ENCODE measurements at places on chromosomes 5 and 9. TPM values are rescaled to one million over a fixed set of nuclear protein-coding genes. Genes with fewer than 3 reads are reported as not detected.
A peak's percentile ranks its signal among the peaks of the same experiment; 100 is the strongest.

DNA sequence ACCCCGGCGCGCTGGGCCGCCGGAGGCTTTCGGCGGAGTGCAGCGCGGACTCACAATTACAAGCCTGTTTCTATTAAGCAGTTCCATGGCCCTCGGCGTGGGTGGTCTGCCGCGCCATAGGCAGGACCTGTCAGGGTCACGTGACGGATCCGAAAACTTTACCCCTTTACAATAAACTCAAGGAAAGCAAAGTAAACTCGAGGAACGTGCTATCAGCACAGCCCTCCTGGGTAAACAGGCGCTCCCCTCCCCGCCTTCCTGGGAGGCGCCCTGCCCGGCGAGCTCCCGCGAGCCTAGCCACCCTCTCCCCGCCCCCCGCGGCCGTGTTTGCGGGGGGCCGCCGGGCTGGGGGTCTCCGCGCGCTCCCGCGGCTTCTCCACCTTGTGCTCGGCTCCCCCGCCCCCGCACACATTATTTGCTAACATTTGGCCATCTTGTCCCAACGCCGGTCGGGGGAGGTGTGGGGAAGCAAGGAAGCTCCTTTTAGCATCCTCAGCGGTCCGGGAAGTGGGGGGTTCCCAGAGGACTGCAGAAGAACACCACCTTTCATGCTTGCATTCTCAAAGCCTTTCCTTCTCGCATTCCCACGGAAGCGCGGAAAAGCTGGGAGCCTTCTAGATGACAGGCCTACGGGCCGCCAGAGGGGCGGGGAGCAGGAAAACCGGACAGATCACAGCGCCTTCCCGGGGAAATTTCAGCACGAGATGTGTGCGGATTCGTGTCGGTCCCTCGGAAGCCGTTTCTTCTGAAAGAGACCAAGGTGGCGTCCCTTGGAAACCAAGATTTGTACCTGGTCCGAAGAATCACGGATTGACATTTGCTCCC is at the start of gene PTCH1:
TSS of gene PTCH1 (minus strand) at position 238 of the 825 bp plus-strand sequence.
- H3K4me3 ChIP-seq, result peak within 1 kb of the TSS; percentile 54
- H3K27me3 ChIP-seq, result no peaks in the 10 kb centered on the region
- no peak for DNase-seq
- H3K4me1 ChIP-seq, result peaks cover 12% of the 10 kb centered on the region
- H3K27ac ChIP-seq, result peak within 1 kb of the TSS; percentile 81
- no peaks in the 10 kb centered on the region for H3K36me3 ChIP-seq

PCDHB5 gene
- total RNA-seq, result 2.9 TPM

DNA sequence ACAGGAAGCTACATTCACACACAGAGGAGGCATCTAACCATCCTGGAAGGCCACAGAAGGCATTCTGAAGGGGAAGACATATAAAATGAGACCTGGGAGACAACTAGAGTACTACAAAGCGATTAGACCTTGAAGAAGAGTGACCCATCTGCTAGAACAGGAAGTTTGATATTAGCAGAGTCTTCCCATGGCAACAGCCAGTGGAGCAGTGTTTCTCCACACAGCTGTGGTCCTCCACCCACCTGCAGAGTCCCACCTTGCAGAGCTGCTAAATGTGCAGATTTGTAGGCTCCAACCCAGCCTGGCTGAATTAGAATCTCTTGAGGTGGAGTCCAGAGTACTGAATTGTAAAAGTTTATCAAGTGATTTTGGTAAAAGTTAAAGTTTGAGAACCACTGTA is 267.0 kb downstream of the CETN3 start:
- H3K27me3 ChIP-seq, result no peaks in the 10 kb centered on the region
- no peaks in the 10 kb centered on the region for H3K36me3 ChIP-seq
- no peaks in the 10 kb centered on the region for H3K4me1 ChIP-seq
- H3K4me3 ChIP-seq, result no peak overlapping the region
- no peak for DNase-seq
- no peak overlapping the region for H3K27ac ChIP-seq

GRCh38 chr5:39273314-39273954 is 54.1 kb upstream of the FYB1 start:
- H3K4me1 ChIP-seq, result no peaks in the 10 kb centered on the region
- H3K36me3 ChIP-seq, result no peaks in the 10 kb centered on the region
- DNase-seq, result no peak
- H3K27ac ChIP-seq, result no peak overlapping the region
- no peaks in the 10 kb centered on the region for H3K27me3 ChIP-seq
- no peak overlapping the region for H3K4me3 ChIP-seq

RMRP gene
- 8,462 TPM for total RNA-seq

DNA sequence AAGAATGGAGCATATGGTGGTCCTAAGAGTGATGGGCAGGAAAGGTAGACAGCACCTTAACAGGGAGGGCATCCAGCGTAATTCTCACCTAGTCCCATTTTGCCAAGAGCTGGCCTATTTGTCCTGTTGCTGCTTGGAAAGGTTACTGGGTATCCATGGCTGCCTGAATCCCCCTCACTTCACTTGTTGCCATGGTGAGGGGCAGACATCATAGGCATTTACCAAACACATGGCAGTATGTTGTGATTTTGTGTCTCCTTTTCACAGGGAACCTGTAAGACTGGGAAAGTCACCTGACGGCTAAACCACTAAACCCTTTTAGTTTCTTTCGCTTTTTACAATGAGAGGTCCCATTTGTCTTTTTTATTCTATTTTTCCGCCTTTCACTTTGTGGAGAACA is 227.1 kb downstream of the CD180 start:
- no peak overlapping the region for H3K27ac ChIP-seq
- H3K36me3 ChIP-seq, result no peaks in the 10 kb centered on the region
- H3K4me1 ChIP-seq, result no peaks in the 10 kb centered on the region
- H3K4me3 ChIP-seq, result no peak overlapping the region

- no peaks in the 10 kb centered on the region for H3K27me3 ChIP-seq
- DNase-seq, result no peak
- no peak overlapping the region for H3K4me3 ChIP-seq
- H3K27ac ChIP-seq, result no peak overlapping the region
- H3K4me1 ChIP-seq, result peaks cover 16% of the 10 kb centered on the region
These were observed 14.9 kb downstream of the ADAMTSL1 start for GRCh38 chr9:18488886-18489285.

PCDHA9 gene
- 0.25 TPM for total RNA-seq

GRCh38 chr5:39013938-39014337 is 60.3 kb downstream of the RICTOR start:
- H3K36me3 ChIP-seq, result peaks cover 9% of the 10 kb centered on the region
- H3K27ac ChIP-seq, result peak overlapping the region; percentile 40
- peaks cover 24% of the 10 kb centered on the region for H3K4me1 ChIP-seq
- no peaks in the 10 kb centered on the region for H3K27me3 ChIP-seq
- no peak for DNase-seq

GRCh38 chr5:10167806-10168205 is 81.9 kb downstream of the ATPSCKMT start:
- no peak overlapping the region for H3K4me3 ChIP-seq
- no peak overlapping the region for H3K27ac ChIP-seq
- no peaks in the 10 kb centered on the region for H3K27me3 ChIP-seq
- H3K4me1 ChIP-seq, result no peaks in the 10 kb centered on the region

FOXD4 gene
- total RNA-seq, result not detected

- no peak for DNase-seq
- H3K27me3 ChIP-seq, result no peaks in the 10 kb centered on the region
- H3K27ac ChIP-seq, result no peak overlapping the region
- no peaks in the 10 kb centered on the region for H3K4me1 ChIP-seq
These were observed 566.6 kb downstream of the PSAT1 start for GRCh38 chr9:78863531-78863930.

DNA sequence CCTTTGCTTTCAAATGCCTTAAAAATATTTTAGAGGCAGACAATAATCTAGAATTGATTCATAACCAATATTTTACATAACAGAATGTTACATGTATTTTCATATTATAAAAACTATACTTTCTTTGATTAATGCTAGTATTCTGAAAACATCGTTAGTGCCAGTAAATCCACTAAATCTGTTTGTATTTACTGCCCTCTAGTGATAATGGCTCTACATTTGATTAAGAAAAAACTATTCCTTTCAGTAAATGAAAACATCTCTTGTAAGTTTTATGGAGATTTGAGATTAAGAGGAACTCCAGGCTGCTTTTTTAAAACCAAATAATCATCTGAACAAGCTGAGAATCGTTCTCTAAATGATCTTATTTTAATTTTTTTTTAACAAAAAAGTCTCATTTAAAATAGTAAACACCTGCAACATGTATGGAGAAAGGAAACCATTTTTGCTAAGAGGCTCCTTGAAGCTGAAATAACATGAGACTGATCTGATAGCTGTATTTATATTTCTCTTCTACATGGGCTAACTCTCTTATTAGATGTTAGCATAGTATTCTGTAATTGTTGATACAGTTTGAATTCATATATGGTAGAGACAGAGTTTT is 424.7 kb downstream of the RAB3C start:
- no peak overlapping the region for H3K27ac ChIP-seq
- H3K36me3 ChIP-seq, result no peaks in the 10 kb centered on the region
- H3K4me3 ChIP-seq, result no peak overlapping the region
- no peak for DNase-seq
- peaks cover under 1% of the 10 kb centered on the region for H3K4me1 ChIP-seq

- H3K4me3 ChIP-seq, result no peak overlapping the region
- H3K4me1 ChIP-seq, result no peaks in the 10 kb centered on the region
- H3K36me3 ChIP-seq, result no peaks in the 10 kb centered on the region
- no peak overlapping the region for H3K27ac ChIP-seq
These were observed 225.8 kb downstream of the PAX5 start for GRCh38 chr9:36808251-36808650.

DNA sequence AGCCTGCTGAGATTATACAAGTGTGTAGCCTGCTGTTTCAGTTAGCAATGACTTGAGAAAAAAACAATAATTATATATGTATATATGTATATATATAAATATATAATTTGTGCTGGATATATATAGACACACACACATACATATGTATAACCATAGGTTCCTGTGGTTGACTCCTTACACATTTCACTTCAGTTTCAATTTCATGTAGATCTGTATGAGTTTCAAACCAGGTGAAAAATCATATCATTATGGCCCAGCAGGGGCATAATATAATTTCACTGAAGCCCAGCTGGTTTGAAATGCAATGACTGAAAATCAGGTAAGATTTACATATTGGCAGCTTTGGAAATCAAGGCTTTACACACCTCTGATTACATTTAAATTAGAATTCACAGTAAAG is 690.4 kb upstream of the CDH18 start:
- no peak overlapping the region for H3K27ac ChIP-seq
- DNase-seq, result no peak
- no peaks in the 10 kb centered on the region for H3K27me3 ChIP-seq
- no peak overlapping the region for H3K4me3 ChIP-seq
- H3K4me1 ChIP-seq, result no peaks in the 10 kb centered on the region

DNA sequence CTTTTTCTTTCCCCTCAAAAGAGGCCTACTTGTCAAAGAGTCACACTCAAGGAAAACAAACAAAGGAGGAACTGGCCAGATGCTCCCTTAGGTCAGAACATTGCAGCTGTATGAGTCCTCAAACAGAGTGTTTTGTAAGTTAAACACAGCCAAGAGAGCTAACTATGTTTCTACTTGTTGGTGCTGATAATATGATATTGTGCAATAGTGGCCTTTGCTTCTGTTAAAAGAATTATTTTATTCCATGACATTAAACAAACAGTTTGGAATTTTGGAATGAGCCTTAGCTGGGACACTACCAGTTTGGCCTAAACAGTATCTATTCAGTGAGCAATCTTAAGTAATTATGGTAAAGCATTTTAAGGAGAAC is 56.0 kb upstream of the TPD52L3 start:
- no peak overlapping the region for H3K4me3 ChIP-seq
- peak overlapping the region; percentile 53 for H3K27ac ChIP-seq
- peaks cover 23% of the 10 kb centered on the region for H3K4me1 ChIP-seq
- H3K36me3 ChIP-seq, result no peaks in the 10 kb centered on the region

MLANA gene
- total RNA-seq, result not detected

SHC3 gene
- 6.1 TPM for total RNA-seq

GRCh38 chr5:135729321-135729786 is 105.1 kb upstream of the SLC25A48 start:
- no peak overlapping the region for H3K4me3 ChIP-seq
- no peak for DNase-seq
- no peaks in the 10 kb centered on the region for H3K36me3 ChIP-seq
- H3K27me3 ChIP-seq, result no peaks in the 10 kb centered on the region

- no peak for DNase-seq
- no peak overlapping the region for H3K4me3 ChIP-seq
- H3K27me3 ChIP-seq, result no peaks in the 10 kb centered on the region
- H3K27ac ChIP-seq, result peak overlapping the region; percentile 99
- no peaks in the 10 kb centered on the region for H3K36me3 ChIP-seq
- peaks cover 31% of the 10 kb centered on the region for H3K4me1 ChIP-seq
These were observed 7.8 kb upstream of the PURA start for GRCh38 chr5:140106101-140106500.

- peaks cover 15% of the 10 kb centered on the region for H3K4me1 ChIP-seq
- DNase-seq, result no peak
- no peak overlapping the region for H3K27ac ChIP-seq
- H3K36me3 ChIP-seq, result no peaks in the 10 kb centered on the region
- H3K4me3 ChIP-seq, result no peak overlapping the region
- H3K27me3 ChIP-seq, result no peaks in the 10 kb centered on the region
These were observed 31.7 kb upstream of the GAS1 start for GRCh38 chr9:86978922-86979474.
